Frontal cortex (tissue), 4 donors: ENCODE measurements at places on chromosomes 12 and 14. TPM values are rescaled to one million over a fixed set of nuclear protein-coding genes. Genes with fewer than 3 reads are reported as not detected.

DNA sequence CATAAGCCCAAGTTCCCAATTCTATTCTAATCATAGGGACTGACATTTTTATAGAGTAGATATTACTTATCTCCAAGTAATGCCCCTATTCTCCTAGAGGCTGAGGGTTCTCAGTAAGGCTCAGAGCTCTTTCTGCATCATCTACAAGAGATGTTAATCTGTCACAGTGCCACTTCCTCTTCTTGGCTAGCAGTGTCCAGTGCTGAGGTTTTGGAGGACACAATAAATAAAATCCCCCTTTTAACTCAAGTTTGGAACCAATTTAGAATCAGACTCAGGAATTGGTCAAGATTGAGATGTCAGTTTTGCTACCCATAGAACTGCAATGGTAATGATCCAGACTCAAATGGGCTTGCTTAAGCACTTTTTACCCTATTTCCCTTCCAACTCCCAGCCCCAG lies 154.1 kb upstream of the ARID2 start:
- no peak for DNase-seq

DNA sequence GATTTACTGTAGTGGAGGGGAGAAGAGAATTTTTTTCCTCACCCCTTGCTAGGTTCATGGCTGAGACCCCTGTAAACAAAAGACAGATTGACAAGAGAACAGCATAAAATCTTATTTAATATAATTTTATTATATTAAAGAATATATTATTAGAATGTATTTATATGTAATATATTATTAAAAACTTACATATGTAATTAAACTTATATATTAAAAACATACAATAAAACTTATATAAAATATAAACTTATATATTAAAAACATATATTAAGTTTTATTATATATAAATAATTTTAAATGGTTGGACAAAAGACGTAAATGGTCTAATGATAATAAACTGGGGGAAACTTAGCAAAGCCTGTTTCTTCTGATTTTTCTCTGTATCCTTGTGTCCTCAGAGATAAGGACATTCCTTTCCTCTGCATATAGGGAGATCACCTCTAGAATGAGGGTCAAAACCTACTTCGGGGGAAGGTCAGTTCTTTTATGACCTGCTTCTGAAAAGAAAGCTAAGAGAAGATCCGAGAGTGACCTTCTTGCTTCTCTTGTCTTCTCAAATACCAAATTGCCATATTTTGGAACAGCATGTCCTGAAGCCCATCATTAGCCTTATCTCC lies 8.9 kb upstream of the PPM1H start:
- no peak for DNase-seq

ACVR1B gene
- total RNA-seq = 43.2 TPM

- DNase-seq = no peak
These were observed 27.9 kb downstream of the HNRNPC start for GRCh38 chr14:21241218-21241819.

DNA sequence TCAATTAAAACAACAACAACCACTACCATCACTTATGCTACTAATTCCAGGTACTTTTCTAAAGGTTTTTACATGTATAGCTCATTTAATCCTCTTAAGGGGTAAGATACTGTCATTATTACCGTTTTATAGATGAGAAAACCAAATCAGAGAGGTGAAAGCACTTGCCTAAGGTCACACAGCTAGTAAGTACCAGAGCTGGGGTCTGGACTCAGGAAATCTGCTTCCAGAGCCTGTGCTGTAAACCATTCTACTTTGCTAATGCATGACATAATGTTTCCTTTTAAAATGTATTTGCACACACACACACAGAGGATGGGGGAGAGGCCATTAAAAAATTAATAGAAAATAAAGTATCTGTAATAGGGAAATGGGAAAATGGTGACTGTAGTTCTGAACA lies 113.4 kb downstream of the PTPN11 start:
- no peak for DNase-seq

DNA sequence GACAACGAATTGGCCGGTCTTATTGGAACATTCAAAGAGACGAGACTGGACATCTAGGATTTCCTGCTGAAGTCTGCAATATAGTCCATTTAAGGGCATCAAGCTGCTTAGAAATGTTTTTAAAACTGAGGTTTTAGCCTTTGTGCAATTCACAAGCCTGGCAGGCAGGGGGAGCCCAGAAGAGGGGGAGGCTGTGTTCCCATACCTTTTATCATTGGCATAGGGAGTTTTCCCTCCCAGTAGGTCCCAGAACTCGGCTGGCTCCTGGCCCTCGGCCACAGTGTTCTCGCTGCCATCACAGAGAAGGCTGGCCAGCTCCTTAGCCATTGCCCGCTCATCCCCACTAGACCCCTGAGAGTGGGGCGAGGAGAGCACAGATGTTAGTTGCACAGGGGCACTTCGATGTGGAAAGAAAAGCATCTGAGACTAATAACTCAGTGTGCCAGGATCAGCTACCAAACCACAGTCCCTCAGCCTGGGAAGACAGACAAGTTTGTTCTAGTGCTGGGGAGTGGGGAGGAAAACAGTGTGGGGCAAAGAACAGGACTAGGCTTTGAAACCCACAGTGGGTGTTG lies 15.1 kb downstream of the AVIL start:
- DNase-seq = no peak

DNA sequence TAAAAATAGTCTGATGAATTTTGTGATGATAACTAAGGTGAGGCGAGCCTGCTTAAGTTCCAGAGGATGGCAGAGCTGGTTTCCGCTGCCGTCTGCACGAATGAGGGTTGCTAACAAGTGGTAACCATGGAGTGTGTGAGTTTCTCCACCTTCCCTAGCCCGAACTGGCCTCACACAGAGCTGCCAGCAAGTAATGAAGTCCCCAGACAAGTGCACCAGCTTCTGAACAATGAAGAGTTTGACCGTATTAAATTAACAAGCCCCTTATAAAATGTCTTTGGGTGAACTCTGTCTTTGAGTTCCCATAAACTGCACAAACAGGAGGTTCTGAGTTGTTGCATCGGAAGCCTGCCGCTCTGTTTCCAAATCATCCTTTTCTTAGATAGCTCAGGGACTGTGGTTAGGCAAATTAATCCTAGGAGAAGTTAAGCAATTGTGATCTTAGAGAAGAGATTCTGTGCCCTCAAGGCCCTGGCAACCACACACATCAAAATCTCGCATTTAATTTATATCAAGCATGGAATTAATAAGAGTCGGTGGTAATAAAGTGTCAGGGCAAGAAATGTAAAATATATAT lies 274.1 kb upstream of the DAAM1 start:
- no peak for DNase-seq

IKBIP gene
- total RNA-seq = 9.4 TPM

GRCh38 chr12:27868139-27868538 lies 88.1 kb upstream of the MANSC4 start:
- DNase-seq = no peak

GRCh38 chr14:77752799-77753516 lies 8.0 kb downstream of the SNW1 start:
- DNase-seq = no peak

RDH16 gene
- 0.41 TPM for total RNA-seq

GRCh38 chr12:100403446-100403845 lies 46.6 kb downstream of the SLC17A8 start:
- no peak for DNase-seq

PLD4 gene
- 3.7 TPM for total RNA-seq

DNA sequence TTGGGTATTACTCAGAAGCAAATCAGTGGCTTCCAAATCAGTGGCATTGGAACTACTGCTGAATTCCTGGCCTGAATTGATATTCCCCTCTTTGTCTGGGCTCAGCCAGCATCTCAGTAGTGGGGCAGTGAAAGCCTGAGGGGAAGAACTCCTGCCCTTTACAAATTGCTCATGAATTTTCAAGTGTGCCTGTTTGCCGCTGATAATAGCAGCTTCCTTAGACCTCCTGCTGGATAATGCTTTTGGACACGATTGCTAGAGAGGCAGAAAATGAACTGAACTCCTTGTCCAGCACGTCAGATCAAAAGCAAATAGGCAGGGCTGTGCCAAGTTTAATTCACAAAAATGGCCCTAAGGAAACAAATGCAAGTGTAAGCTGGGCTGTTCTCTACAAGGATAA lies 91.3 kb upstream of the GZMB start:
- DNase-seq = no peak

DNA sequence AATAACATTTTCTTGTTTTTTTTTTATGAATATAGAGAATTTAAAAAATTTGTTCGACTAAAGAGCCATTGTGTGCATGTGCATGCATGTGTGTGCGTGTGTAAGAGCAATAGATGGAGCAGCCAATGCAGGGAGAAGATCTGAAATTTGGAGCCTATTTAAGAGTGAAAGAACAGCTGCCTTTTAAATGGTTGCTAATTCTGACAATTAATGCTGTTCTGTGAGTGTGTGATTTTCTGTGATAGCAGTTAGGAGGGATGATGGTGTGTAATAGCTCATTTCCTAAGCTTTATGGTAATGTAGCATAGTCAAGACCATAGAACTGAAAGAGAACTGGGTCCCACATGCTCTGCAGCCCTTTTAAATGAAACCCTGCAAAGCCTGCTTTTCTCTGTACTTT lies 137.9 kb downstream of the NRXN3 start:
- DNase-seq = no peak

DNA sequence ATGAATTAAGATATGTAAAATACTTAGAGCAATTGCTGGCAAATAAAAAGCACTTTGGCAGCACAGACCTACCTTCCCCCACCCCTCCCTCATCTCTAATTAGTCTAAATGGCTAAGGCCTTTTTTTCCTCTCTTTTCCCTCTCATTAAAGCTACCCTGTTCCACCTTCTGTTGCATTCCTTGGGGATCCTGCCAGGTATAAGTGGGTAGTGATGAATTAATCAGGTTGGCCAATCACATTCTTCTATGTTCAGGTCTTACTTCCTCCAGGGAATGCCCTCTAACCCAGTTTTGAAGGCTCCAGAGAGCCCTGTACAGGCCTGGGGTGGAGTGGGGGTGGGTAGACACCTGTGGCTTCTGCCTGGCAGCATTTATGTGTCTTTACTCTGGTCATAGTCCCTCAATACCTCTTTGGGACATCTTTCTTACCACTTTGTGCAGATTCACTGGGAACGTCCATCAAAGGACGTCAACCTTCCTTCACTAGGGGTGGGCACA lies 28.4 kb downstream of the HSPB8 start:
- DNase-seq = no peak

DNA sequence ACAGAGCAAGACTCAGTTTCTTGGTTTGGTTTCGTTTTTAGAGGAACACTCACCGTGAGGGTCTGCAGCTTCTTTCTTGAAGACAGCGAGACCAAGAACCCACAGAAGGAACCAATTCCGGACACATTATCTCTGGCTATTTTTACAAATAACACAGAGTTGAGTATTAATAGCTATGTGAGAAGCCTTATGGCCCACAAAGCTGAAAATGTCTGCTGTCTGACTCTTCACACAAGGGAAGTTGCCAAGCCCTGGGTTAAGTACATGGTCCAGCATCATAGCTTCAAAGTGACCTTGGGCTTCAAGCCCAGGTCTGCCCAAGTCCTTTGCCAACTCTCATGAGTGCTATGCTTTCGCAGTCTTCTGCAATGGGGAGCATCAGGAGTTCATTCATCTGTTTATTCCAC lies 2.6 kb upstream of the LGMN start:
- no peak for DNase-seq

DNA sequence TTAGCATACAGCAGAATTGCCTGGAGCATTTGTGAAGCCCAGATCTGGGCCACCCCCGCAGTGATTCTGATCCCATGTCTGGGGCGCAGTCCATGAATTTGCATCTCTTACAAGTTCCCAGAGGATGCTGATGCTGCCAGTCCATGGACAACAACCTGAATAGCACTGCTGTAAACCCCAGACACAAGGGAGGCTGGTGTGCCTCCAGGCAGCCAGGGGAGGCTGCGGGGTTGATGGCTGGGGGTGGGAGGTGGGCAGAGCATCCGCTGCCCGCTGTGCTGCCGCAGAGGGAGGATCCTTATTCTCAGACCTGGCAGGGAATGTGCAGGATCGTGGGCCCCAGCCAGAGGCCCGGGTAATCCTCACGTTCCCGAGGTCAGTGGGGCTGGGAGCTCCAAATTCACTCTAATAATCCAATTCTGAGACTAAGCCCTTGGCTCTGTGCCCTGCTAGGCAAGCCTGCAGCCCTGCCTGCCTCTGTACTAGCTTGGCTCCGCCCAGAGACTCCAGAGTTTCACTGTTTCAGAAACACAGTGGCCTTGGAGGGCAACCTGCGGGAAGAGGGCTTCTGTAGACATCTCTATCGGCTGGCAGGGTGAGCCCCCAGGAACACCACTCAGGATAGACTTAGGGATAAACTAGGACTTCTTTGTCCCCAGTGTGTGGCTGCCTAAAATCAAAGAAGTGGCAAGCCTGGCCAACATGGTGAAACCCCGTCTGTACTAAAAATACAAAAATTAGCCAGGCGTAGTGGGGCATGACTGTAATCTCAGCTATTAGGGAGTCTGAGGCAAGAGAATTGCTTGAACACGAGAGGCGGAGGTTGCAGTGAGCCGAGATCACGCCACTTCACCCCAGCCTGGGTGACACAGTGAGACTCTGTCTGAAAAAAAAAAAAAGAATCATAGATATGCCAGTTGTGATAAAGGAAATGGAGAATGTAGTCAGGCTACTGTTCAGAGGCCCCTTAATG lies 17.8 kb upstream of the MLEC start:
- DNase-seq = no peak
